ENCODE measurements at places on chromosomes 12 and 14.

- DNase-seq: no peak
Measured at GRCh38 chr14:34229140-34229539, 232.9 kb downstream of the SPTSSA start.

DNA sequence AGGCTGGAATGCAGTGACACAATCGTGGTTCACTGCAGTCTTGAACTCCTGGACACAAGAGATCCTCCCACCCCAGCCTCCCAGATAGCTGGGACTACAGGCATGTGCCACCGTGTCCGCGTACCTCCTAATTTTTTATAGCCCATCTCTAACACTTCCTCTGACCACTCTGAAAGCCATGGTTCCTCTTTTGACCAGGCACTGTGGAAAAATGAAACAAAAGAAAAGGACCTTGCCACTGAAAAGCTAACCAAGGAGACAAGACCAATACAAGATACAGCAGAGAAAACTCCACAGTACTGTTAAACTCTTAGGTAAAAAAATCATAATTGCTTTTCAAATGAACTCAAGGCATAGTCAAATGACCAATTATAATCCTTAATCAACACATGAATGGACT is 233.3 kb downstream of the NEDD1 start:
- DNase-seq: no peak

DNA sequence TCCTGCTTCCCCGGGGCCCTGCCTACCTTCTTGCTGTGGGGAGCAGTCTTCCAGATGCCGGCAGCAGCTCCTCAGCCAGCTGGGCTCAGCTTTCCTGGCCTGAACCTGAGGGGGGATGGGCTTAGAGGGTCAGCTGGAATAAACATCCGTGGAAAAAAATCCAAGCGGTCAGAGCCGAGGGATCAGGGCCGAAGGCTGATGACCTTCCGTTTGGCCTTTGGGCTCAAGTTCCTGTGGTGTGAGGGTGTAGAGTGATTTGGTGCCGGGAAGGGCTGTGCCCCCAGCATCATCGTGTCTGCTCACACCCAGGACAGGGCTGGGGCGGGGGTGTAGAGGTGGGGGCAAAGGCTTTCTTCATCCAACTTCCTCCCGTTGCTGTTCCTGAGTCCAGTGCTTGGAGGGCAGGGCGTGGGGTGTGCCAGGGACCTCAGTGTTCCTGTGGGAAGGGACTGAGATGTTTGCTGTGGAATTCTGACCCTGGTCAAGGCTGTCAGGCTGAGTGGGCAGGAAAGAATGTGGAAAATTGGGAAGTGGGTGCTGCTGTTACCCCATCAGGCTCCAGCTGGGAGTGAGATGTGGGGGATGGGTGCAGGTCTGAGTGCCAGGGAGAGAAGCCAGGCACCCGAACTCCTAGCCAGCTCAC is 2.6 kb downstream of the SMIM41 start:
- DNase-seq: no peak

- DNase-seq: no peak
Measured at GRCh38 chr14:41785696-41786095, 179.0 kb downstream of the LRFN5 start.

DNA sequence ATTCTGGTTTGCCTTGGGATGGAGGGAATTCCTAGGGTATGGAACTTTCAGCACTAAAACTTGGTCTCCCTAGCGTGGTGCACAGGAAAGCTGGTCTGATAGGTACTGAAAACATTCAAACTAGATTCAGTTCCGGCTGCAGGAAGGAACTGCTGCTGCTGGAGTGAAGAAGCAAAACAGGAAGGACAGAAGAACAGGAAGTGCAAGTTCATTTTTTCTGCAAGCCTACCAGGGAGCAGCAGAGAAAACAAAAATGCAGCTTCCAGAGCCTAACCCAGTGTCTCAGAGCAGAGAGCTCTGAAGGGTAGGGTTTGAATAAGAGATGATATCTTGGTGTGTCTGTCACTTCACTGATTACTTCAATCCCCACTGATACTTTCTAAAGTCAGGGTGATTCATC is 165.2 kb downstream of the VRK1 start:
- DNase-seq: no peak

- DNase-seq: no peak
Measured at GRCh38 chr12:31736472-31736871, 7.7 kb upstream of the AMN1 start.

DNA sequence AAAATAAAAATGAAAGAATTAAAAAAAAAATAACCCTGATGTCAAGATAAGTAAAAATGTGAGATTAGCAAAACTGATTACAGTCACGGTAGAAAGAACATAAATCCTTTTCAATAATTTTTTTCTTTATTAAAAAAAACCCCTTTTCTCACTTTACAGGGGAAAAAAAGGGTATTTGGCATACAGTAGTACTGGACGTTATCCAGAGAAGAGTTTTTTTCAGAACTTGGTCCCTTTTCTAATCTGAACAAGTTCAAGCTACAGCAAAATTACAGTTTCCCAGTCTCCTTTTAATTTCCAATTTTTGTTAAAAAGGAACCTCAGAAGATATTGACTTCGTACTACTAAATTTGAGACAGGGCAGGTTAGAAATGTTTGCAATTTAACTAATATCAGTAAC is 134.7 kb upstream of the DCN start:
- DNase-seq: no peak
